ENCODE measurements at places on chromosomes 2 and 18.

DNA sequence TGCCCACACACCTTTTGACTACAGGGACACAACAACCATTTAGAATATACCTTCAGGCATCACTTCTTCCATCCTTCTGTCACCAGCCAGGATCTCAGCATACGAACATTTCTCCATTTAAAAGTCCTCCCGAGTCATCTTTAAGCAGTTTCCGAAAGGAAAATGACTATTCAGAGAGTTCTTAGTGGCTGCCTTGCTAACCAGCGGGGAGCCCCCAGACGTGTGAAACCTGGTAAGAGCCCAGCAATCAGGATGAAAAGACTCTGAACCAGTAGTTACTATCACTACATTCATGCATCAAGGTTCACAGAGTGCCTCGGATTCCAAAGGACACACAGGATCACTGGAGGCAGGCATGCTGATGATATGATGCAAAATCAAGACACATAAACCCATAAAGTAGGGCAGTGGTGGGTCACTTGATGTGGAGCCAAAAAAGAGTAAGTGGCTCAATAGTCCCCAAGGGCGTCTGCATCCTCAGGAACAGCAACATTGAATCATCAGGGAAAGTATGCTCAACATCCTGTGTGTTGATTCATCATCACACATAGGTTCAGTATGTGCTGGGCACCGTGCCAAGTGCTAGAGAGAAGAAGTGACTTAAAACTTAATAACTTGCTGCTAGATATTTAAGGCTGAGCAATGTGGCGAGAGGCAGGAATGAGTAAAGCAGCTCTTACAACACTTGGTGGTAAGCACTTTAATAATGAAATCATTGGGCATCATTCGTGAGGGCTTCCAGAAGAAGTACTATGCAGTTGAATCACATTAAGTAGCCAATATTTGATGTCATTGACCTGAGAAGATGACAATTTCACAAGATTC, 4.4 kb downstream of the CCL20 start:
- peak; percentile 100 for DNase-seq

GRCh38 chr2:28277466-28277865, 115.2 kb upstream of the FOSL2 start:
- DNase-seq = no peak

- no peak for DNase-seq
Measured at GRCh38 chr2:7829241-7829640, 852.6 kb upstream of the ID2 start.

DNA sequence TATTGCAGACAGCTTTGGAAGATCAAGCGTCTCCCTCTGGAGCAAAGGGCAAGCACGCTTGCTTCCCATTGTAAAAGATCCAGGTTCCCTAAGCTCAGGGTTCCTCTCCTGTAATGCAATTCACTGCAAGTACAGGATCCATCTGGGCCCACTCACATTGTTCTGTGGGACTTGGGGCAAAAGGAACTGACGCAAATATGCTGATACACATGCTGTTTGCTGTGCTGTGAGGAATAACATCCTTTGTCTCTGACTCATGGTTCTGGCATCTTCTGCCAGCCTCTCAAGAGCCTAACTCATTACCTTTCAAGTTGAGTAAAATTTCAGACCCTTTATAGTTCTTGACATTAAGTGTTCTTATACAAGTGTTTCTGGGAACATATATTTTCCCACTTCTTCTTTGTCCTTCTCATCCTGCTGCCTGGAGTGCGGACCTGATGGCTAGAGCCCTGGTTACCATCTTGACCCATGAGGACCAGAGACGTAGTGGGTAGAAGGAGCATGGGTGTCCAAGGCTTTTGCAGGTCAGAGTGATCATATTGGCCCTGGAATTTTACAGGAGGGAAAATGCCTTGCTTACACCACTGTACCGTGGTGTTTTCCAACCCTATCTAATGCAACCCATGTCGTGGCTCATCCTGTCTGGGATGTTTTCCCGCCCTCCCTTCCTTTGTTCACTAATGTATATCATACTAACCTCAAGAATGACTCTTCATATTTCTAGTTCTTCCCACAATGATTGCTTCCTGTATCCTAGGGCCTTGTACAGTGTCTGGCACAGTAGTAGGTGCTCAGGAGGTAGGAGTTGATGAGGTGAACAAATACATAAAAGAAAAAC, 145.7 kb upstream of the GLI2 start:
- peak; percentile 62 for DNase-seq

DNA sequence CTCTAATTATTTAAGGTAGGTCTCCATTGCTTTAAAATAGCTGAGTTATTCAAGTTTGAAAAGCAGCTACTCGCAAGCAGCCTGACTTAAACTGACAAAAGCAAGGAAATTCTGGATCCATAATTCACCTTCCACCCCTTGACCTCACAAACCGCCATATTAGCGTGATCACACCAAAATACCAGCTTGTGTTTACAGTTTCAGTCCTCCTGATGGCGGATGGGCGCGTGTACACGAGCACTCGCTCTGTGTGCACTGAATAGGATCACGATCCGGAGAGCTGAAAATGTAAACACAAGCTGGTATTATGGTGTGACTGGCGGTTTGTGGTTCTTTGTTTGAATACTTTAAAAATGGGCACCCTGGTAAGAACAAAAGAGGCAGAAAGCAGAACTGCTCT, 42.4 kb upstream of the PSMD14 start:
- DNase-seq = no peak

GRCh38 chr2:114122930-114123329, 233.0 kb downstream of the ACTR3 start:
- no peak for DNase-seq

- no peak for DNase-seq
Measured at GRCh38 chr2:203687165-203687564, 19.3 kb upstream of the CD28 start.

GRCh38 chr18:63319383-63320122, at the start of gene BCL2:
TSS of gene BCL2 (minus strand) at chr18:63319769.
- DNase-seq = peak; percentile 50

- no peak for DNase-seq
Measured at GRCh38 chr2:172998547-172999272, 76.9 kb upstream of the MAP3K20 start.

DNA sequence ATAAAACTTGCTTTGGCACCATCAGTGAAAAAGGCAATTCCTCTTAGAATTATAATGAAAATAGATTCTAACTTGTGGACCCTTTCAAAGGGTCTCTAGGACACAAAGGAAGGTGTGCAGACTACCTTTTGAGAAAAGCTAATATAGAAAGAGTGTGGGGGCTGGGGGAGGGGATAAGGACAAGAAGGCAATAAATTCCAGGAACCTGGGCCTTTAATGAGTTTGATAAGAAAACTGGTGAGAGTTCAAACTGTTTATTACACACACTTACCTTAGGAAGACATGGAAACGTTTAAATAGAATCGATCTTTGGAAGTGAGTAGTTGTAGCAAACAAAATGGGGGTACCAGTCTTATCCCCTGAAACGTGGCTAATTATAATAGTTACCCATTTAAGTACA, 39.6 kb upstream of the PGAP1 start:
- no peak for DNase-seq

DNA sequence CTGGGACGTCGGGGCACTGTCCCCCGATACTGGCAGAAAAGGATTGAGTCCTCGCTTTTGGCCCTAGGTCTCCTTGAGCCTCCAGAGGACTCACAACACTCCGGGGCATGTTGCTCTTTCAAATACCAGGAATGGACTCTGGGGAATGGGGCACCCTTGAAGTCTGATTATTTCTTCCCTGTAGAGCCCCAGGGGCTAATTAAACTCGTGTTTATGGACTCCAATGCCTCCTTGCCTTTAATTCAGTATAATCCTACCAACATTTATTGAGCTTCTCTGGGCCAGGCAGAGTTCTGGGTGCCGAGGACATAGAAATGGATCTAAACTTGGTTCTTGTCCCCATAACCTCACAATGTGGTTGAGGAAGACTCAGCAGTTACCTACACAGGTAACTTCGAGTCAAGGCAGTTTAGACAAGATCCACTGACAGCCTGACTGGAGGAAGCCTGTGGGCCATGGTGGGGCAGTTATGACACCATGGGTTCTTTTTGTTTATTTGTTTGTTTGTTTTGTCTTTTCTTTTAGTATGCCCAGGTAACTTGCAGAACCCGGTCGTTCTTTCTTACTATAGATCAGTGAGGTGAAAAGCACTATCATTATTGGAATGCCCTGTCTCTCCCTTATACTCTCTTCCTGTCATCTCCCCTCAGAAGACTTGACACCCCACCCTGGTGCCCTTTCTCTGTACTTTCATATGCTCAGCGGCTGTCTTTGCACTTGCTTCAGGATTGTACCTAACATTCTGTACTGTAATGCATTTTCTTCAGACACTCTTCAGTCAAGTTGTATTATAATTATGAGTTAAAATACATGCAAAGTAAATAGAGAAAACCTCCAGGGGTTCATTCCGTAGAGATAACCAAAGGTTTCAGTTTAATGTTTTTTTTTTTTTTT, 3.2 kb downstream of the CFLAR start:
- DNase-seq = peak; percentile 62

DNA sequence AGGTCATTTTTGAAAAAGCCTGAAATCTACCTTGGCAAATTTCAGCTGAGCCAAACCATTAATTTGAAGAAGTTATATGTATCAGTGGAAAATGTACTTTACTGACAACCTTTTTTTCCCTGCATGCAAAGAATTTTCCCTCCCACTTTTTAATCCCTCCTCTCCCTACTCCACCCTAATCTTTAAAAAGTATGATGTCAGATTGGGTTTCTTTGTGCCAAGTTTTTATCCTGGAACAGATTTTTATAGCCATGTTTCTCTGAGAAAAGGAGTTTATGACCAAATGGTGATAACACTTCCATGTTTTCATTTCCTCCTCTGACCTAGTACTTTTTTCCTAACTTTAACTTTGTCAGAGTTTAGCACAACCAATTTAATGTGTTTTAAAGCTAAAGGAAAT, 250.3 kb upstream of the FOSL2 start:
- DNase-seq = no peak

GRCh38 chr2:54979321-54980044, 70.8 kb downstream of the RTN4 start:
- no peak for DNase-seq

- DNase-seq = no peak
Measured at GRCh38 chr18:35671966-35672603, 90.5 kb downstream of the GALNT1 start.

GRCh38 chr2:16043627-16044026, 103.3 kb downstream of the MYCN start:
- no peak for DNase-seq

GRCh38 chr2:68379184-68379708, 14.2 kb downstream of the PLEK start:
- DNase-seq = no peak

GRCh38 chr2:5764041-5764440, 71.9 kb downstream of the SOX11 start:
- no peak for DNase-seq

DNA sequence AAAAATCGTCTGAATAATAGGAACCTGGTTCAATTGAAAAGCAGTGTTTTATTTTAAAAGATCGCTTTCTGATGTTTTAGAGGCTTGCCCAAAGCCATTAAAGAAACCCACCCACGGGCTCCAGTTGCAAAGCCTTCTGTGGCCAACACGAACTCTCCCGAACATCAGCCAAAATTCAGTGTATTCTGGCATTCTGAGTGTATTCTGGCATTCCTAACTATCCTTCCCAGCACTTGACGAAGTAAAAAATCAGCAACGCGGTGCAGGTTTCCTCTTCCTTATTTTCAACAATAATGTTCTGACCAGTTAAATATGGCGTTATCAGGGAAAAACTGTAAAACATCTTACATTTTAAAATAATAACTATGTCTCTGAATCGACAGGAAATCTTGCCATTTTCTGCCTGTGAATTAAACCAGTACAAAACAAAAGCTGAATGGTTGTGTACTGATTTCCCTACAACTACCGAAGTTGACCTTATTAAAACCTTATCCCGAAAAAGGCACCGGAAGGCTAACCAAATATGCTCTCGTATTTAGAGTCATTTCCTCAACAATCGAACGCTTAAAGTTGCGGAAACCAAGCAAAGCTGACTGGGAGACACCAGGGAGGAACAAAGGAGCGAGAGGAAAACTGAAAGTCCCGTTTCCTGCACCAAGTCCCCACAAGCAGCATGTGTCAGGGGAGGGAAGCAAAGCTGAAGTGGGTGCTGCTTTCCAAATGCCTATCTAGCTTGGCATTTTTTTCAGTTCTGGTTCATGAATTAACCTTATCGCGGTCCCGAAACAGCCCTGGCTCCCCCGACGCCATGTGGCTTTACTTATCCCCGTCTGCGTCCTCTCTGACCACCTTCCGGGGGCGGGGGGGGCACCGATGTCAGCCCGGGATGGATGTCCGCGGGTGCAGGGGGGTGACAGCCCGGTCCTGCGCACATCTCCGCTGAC, 44.3 kb downstream of the ZNF516 start:
- peak; percentile 60 for DNase-seq

GRCh38 chr2:204264085-204264553, 281.2 kb upstream of the PARD3B start:
- DNase-seq = no peak

DNA sequence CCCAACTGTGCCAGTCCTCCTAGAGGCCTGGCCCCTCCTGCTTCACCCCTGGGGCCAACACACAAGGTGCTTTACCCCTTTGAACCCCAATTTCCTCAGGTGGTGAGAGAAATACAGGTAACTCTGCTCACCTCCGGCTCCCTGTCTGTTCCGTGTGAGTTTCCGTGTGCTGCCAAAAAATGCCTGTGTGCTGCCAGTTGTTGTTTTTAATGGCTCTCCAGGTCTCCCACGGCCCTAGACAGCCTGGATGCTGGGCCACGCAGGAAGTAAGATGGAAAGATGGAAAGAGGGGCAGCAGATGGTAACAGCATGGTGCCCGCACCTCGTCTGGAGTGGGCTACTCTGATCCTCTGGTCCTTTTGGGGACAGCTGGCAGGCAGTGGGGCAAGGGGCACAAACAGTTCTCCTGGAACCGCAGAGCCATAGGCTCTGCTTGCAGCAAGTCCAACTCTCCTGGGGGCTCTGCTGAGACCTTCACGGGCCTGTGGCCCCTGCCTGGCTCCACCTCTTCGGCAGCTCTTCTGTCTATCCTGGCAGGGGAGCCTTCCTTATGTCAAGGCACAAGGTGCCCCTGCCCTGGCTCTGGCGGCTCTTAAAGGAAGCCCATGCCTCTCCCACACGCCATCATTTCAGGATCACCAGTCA, 4.3 kb upstream of the ARHGEF4 start:
- no peak for DNase-seq

GRCh38 chr2:181046833-181047232, 66.4 kb downstream of the UBE2E3 start:
- DNase-seq = no peak

- DNase-seq = no peak
Measured at GRCh38 chr2:101679801-101680487, 17.6 kb upstream of the MAP4K4 start.

DNA sequence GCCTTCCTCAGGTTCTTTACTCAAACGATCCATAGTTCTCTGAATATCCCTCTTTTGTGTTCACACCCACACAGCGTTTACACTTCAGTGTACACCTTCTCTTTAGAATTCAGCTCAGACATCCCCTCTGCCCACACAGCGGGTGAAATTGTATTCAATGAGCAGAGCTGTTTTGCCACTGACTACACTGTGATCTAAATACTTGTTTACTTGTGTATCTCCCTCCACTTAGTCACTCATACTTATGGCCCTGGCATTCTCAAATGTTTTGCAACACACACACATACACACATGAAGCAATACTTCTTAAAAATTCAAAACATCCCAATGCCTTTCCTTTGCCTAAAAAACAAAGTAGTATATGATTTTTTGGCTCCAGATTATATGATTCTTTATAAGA, 297.1 kb downstream of the TMX3 start:
- DNase-seq = no peak
